Aorta (tissue), 5 donors: ENCODE measurements at places on chromosomes 1 and 21.

GRCh38 chr1:47810964-47811682 is 186.1 kb downstream of the TRABD2B start:
- no peaks in the 10 kb centered on the region for H3K4me1 ChIP-seq
- no peak overlapping the region for H3K4me3 ChIP-seq
- H3K27me3 ChIP-seq = no peaks in the 10 kb centered on the region

GRCh38 chr1:1284221-1285101 is 4.2 kb downstream of the SCNN1D start:
- no peaks in the 10 kb centered on the region for H3K27me3 ChIP-seq
- H3K4me3 ChIP-seq = no peak overlapping the region
- H3K4me1 ChIP-seq = no peaks in the 10 kb centered on the region

GRCh38 chr1:245153552-245154428 is 995 bp upstream of the KIF26B start:
- H3K27ac ChIP-seq = no peak overlapping the region
- peak; percentile 80 for DNase-seq
- H3K27me3 ChIP-seq = no peaks in the 10 kb centered on the region
- no peaks in the 10 kb centered on the region for H3K4me1 ChIP-seq
- no peaks in the 10 kb centered on the region for H3K36me3 ChIP-seq

- H3K4me1 ChIP-seq = no peaks in the 10 kb centered on the region
- H3K4me3 ChIP-seq = no peak overlapping the region
- H3K27ac ChIP-seq = no peak overlapping the region
- peak; percentile 75 for DNase-seq
- H3K27me3 ChIP-seq = peaks cover 2% of the 10 kb centered on the region
These were observed 3.1 kb downstream of the ACTA1 start for GRCh38 chr1:229430761-229431283.

GRCh38 chr1:99680270-99680669 is 34.4 kb downstream of the PALMD start:
- no peak overlapping the region for H3K4me3 ChIP-seq
- DNase-seq = no peak
- H3K27ac ChIP-seq = no peak overlapping the region
- H3K27me3 ChIP-seq = no peaks in the 10 kb centered on the region

DNA sequence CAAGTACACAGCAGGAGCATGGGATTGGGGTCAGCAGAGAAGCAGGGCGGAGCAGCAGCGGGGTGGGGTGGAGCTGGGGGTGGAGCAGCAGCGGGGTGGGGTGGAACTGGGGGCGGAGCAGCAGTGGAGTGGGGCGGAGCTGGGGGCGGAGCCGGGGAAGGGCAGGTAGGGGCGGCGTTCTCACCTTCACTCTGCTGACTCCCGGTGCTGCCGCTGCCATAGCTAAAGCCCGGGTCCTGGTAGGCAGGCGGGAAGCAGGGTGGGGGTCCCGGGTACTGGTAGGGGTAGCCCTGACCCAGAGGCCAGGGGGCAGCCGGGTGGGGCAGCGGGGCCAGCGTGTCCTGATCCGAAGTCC is 6.7 kb downstream of the TAS1R3 start:
- H3K4me1 ChIP-seq = no peaks in the 10 kb centered on the region
- DNase-seq = no peak
- H3K27me3 ChIP-seq = no peaks in the 10 kb centered on the region
- H3K36me3 ChIP-seq = peaks cover 4% of the 10 kb centered on the region
- no peak overlapping the region for H3K27ac ChIP-seq

GRCh38 chr1:237211031-237211430 is 169.0 kb downstream of the RYR2 start:
- H3K4me1 ChIP-seq = no peaks in the 10 kb centered on the region
- H3K27me3 ChIP-seq = no peaks in the 10 kb centered on the region
- no peaks in the 10 kb centered on the region for H3K36me3 ChIP-seq
- H3K27ac ChIP-seq = no peak overlapping the region
- DNase-seq = no peak

- no peaks in the 10 kb centered on the region for H3K4me1 ChIP-seq
- no peak overlapping the region for H3K27ac ChIP-seq
- no peaks in the 10 kb centered on the region for H3K36me3 ChIP-seq
- no peak for DNase-seq
- H3K27me3 ChIP-seq = no peaks in the 10 kb centered on the region
These were observed 15.3 kb downstream of the ADORA1 start for GRCh38 chr1:203142684-203143408.

DNA sequence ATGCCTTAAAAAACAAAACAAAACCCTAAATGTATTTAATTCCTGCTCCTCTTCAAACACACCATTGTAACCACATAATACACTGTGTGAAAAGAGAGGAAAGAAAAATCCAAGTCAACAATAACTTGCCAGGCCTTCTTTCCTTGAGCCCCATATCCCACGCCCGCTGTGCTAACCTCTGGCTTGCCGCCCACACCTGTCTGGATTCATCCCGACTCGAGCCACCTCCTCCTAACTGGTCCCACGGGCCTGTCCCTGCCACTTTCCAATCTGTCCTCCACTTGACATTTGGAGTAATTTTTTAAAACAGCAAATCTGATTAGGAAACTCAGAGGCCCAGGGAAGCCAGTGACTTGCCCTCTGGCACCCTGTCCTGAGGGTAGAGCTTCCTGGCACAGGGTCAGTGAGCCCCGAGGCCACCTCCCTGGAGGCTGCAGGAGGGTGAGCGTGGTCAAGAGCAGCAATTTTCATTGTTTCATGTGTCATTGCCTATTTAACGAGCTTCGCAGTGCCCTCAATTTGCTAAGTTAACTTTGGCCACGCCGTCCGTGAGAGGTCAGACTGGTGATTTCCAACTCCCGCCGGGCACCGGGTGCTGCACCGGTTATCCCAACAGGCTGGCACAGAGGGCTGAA is 54.1 kb downstream of the B3GALT5 start:
- DNase-seq = no peak
- H3K4me1 ChIP-seq = no peaks in the 10 kb centered on the region
- no peak overlapping the region for H3K27ac ChIP-seq
- no peak overlapping the region for H3K4me3 ChIP-seq
- H3K27me3 ChIP-seq = no peaks in the 10 kb centered on the region
- H3K36me3 ChIP-seq = no peaks in the 10 kb centered on the region

- H3K4me3 ChIP-seq = no peak overlapping the region
- H3K27ac ChIP-seq = no peak overlapping the region
- DNase-seq = no peak
These were observed 1.3 kb downstream of the ACTRT2 start for GRCh38 chr1:3022511-3022973.
